Astrocyte of the spinal cord (primary cell): ENCODE measurements at places on chromosomes 4 and X.

- peak; percentile 29 for DNase-seq
These were observed 308.5 kb downstream of the EVC2 start for GRCh38 chr4:5399790-5400421.

GRCh38 chrX:63754136-63754859 is 30.7 kb downstream of the ARHGEF9 start:
- DNase-seq = peak; percentile 7

GRCh38 chrX:153765138-153766079 is 1.4 kb downstream of the PLXNB3 start:
- DNase-seq = no peak

DNA sequence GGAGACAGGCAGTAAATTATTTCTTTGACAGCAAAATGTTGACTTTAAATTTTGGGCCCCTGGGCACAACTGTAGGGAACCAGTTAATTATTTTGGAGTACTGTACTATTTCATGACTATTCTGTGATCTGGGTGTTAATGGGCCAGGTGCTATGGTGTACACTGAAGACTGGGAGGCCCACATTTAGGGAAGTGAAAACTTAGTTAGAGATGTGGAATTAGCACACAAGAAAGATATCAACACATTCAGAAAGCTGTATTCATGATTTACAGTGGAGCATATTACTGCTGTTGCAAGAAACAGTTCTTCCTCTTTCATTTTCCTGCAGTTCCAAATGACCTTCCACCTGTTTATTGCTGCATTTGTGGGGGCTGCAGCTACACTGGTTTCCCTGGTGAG is 12.4 kb downstream of the PLP1 start:
- no peak for DNase-seq
